HT1080 (cell line): ENCODE measurements at places on chromosomes 2 and 18. TPM values are rescaled to one million over a fixed set of nuclear protein-coding genes. Genes with fewer than 3 reads are reported as not detected.

DNA sequence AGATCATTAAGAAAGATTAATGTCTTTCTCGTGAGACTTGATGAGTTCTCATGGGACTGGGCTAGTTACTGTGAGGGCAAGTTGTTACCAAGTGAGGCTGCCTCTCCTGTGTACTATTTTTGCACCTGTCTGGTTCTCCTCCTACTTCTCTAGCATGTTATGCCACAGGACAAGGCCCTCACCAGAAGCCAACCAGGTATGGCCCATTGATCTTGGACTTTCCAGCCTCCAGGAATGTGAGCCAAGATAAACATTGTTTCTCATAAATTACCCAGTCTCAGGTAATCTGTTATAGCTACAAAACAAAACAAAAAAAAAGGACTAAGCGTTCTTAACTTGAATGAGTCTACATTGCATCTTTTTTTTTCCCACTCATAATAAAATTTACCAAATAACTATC, 184.1 kb downstream of the CDH7 start:
- DNase-seq: no peak

Gene MROH2A
- total RNA-seq: not detected in 2 replicates

DNA sequence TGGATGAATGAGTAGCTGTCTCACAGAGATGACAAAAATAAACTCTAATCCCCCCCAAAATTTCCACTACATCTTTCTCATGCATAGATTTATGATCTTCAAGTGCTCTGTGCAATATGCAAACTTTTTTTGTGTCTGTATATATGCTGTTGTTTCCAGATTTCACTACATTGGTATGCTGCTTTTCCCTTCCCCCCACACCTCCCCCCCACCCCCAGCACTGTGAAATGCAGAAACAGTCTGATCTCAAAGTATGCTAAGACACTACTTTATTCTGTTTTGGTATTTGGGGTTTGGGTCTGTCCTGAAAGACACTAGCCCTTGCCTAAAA, 524 bp upstream of the KLHL14 start:
- DNase-seq: no peak

Gene AGAP1
- total RNA-seq: 12.3 and 14.8 TPM in 2 replicates
